Bronchial epithelial cell (primary cell): ENCODE measurements at places on chromosomes 16 and 17. TPM values are rescaled to one million over a fixed set of nuclear protein-coding genes. Genes with fewer than 3 reads are reported as not detected.

The FBXO39 gene
- total RNA-seq: 0.13 TPM in 1 of 2 replicates, not detected in the other

The GAS2L2 gene
- under 0.01 TPM in 1 of 2 replicates, not detected in the other for total RNA-seq

The KRTAP4-1 gene
- total RNA-seq: not detected in 2 replicates

The KPNB1 gene
- 211 and 279 TPM in 2 replicates for total RNA-seq

The CORO7 gene
- 7.6 and 15.6 TPM in 2 replicates for total RNA-seq

The TMEM235 gene
- total RNA-seq: not detected in 2 replicates

The GFOD2 gene
- 17.9 and 23.6 TPM in 2 replicates for total RNA-seq

The GRB7 gene
- total RNA-seq: 9.0 and 14.0 TPM in 2 replicates

The KRTAP2-3 gene
- not detected in 2 replicates for total RNA-seq

The SPNS3 gene
- total RNA-seq: 0.26 TPM in 1 of 2 replicates, not detected in the other

The ZFPM1 gene
- total RNA-seq: 0.79 and 1.7 TPM in 2 replicates

The HOXB4 gene
- not detected in 2 replicates for total RNA-seq

The EIF3CL gene
- 87.2 and 132 TPM in 2 replicates for total RNA-seq

The PRDM7 gene
- not detected in 2 replicates for total RNA-seq
